Activated CD4-positive, alpha-beta T cell treated with anti-CD3 and anti-CD28 coated beads, Interleukin-2, amount 50 U/mL, for 1 hour (primary cell): ENCODE measurements at places on chromosomes 2 and 18.

DNA sequence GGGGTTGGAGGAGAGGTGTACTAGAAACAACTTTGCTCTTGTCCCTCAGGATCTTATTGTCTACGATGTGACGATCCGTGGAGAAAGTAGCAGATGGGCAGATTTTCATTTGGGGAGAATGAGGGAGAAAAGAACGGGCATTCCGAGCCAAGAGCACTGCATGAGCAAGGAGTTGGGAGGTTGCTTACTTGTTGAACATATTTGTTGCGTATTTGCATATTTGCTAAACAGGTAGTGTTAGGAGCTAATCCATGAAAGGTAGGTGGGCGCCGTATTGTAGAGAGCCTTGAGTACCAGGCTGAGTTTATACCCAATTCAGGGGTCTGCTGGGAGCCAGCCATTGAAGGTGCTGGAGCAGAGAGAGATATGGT lies 490 bp downstream of the BCS1L start:
- DNase-seq: no peak

DNA sequence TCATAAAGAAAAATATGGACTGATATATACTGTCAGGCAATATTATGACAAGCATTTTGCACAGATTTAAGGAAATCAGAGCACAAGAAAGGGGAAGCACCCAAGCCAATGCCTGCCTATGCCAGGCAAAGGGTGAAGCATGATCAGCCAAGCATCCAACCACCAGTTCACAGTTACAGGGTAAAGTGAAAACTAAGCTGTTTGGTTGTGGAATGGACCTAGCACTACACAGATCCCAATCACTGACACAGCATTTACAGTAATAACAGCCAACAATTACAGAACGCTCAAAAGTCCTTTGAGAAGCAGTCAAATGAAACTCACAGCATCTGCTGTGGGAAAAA lies 90.3 kb downstream of the SP3 start:
- no peak for DNase-seq

- no peak for DNase-seq
Observed at GRCh38 chr18:63197246-63197869, 122.2 kb downstream of the BCL2 start.

DNA sequence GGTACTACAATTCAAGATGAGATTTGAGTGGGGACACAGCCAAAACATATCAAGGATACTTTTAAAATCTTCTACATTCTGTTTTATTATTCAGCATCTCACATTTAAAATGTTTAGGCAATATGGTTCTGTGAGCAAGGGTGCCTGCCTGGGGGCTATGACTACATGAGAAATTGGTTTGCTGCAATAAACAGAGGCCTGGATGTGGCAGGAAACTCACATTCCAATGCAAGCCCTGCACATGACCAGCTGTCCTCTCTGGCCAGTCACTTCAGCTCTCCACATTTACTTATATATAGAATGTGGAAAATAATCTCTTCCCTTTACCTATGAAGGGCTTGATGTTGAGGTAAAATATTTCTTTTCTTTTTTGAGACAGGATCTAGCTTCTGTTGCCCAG lies 193.4 kb downstream of the LRRTM1 start:
- no peak for DNase-seq

GRCh38 chr2:173299764-173300163 lies 54.9 kb upstream of the CDCA7 start:
- DNase-seq: no peak

DNA sequence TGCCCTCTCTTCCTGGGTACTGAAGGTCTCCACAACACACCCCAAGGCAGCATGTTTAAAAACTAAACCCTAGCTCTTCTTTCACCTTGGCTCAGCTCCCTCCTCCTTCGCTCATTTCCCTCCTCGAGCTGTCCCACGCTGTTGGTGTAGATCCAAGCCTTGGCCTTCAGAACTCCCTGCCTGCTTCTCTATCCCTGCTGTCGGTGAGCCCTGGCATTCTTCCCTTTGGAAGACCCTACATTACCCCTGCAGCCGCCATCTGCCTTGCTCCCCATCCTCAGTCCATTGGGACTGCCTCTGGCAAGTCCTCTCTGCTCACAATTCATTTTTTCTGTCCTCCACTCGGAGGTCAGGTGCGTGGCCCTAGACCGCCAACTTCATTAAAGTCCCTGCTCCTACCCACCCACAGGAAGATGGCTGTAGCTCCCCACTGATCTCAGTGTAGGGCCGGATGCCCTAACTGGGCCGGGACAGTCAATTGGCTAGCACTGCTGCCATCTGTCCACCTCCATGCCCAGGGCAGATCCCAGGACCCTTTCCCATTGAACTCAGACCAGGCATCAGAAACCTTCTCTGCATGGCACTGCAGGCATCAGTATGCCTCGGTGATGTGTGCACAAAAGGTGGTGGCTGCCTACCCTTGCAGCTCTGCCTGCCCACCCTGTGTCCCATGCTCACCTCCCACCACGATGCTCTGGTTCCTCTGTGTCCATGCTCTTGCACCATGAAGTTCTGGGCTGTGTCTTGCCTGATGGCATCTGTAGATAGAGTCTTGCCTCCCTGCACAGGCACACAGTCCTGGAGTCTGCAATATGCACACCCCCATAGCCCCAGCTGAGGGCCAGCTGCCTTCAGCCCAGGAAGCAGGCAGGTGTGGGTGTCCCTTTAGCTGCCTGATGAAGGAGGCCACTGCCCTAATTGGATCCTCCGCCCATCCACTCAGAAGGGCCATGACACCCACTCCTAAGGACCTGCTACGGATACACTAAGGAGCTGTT lies 5.7 kb downstream of the AMER3 start:
- DNase-seq: no peak

- DNase-seq: no peak
Observed at GRCh38 chr2:94995553-94996304, 29.8 kb upstream of the MAL start.

DNA sequence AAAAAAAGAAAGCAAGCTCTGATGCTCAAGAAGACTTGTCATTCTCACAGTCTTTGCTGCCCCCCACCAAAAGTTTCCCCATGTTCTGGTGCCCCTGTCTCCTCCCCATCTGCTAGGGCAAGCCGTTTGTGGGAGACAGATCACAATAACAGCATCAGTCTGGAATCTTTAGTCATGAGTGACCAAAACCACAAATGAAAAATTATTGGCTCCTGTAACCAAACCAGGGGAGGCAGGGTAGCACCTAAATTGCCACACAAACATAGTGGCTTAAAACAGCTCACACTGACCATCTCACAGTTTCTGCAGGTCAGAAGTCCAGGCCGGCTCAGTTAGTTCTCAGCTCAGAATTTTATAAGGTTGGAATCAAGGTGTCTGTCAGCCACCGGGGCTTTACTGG lies 9.1 kb upstream of the B3GNT7 start:
- no peak for DNase-seq

- DNase-seq: no peak
Observed at GRCh38 chr2:80059447-80059846, 245.1 kb downstream of the LRRTM1 start.

- DNase-seq: no peak
Observed at GRCh38 chr2:126766969-126767296, 111.0 kb downstream of the GYPC start.

- no peak for DNase-seq
Observed at GRCh38 chr2:151927501-151928221, 99.4 kb upstream of the ARL5A start.

GRCh38 chr2:33354981-33355380 lies 121.5 kb upstream of the RASGRP3 start:
- no peak for DNase-seq

GRCh38 chr18:35514283-35514682 lies 16.5 kb upstream of the INO80C start:
- DNase-seq: no peak

DNA sequence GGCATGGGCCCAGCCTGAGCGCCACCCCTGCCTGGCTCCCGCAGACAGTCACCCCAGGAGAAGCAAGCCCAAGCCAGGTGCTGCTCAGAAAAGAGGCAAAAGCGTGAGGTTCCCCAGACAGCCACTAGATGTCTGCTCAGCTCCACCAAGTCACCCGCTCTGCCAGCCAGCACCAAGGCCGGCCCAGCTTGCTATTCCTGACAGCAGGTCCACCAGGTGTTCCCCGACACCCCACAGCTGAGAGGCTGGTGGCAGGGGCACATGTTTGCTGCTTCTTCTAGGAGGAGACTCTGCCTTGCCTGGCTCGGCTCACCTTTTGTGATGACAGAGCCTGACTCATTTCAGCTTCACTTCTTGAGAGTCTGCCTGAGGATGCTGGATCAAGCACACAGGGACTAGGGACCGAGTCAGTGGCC lies 206.7 kb downstream of the MGAT5 start:
- peak; percentile 43 for DNase-seq

GRCh38 chr2:31058096-31059035 lies 79.9 kb downstream of the GALNT14 start:
- DNase-seq: no peak

DNA sequence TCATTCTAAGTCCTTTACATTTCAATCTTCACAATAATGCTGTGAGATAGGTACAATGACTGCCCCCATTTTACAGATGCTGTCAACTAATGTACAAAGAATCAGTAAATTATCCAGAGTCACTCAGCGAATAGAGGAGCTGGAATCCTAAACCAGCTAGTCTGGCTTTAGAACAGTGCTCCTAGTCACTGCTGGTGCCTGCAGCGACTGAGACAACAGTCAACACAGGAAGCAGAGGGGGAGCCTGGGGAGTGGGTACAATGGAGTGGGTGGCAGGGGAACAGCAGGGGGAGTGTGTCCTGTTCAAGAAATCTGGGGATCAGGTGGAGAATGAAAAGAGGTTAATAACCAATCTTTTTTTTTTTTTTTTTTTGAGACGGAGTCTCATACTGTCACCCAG lies 37.3 kb downstream of the CCDC93 start:
- DNase-seq: no peak

- no peak for DNase-seq
Observed at GRCh38 chr2:85761-86160, 39.5 kb upstream of the FAM110C start.

- no peak for DNase-seq
Observed at GRCh38 chr2:12046641-12047040, 300.2 kb downstream of the LPIN1 start.

- DNase-seq: no peak
Observed at GRCh38 chr18:23032030-23032582, 99.0 kb downstream of the RBBP8 start.

DNA sequence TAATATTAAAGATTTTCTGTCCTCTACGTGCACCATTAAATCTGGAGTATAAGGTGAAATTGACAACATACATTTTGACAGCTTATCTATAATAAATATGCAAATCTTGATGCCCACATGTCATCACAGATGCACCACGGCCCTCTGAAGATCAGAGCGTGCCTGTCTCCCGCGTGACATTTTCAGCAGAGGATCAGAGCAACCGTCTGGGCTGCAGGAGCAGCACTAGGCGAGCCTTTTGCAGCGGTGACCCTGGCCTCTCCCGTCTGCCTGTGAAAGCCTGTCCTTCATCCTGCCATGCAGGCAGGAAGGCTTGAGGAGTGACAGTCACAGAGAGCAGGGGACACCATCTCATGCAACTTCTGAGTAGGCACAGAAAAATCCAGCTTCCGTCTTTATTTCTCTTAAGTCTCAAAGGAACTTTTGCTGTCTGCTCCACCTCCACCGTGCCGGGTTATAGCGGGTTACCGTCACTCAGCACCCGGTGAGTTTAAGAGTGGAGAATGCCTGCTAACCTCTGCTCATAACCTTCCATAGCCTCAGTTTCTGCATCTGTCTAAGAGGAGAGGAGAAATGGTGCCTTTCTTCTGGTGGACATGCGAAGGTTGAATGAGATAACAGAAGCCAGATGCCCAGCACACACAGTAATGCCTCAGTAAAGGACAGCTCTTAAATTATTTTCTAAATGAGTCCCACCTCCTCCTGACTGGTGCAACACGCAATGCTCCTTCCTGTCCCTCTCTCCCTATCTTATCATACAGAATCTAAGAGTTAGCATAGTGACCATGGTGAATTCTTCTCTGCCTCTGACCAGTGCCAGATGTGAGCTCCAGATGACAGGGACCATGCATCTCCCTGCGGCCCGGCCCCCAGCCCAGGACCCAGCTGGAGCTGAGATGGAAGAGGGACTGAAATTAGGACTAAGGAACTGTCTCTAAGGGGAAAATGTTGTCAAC lies 43.8 kb downstream of the CELF4 start:
- no peak for DNase-seq

GRCh38 chr18:6280211-6280743 lies 134.4 kb downstream of the L3MBTL4 start:
- no peak for DNase-seq

DNA sequence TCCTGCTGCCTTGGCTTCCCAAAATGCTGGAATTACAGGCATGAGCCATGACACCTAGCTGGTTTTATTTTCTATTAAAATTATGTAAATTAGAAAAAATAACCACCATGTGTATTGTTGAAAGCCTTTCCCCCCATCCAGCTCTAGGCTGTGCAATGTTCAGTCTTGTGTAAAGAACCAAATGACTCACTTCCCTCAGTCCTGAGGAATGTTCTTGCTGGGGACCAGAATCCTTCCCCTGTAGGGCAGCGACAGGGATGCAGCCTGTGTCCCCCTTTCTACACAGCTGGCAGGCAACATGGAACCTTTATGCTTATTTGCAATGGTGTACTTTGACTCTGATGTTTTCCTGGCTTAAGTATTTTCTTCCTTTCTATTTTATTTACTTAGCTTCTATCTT lies 29.4 kb downstream of the AOX1 start:
- no peak for DNase-seq

DNA sequence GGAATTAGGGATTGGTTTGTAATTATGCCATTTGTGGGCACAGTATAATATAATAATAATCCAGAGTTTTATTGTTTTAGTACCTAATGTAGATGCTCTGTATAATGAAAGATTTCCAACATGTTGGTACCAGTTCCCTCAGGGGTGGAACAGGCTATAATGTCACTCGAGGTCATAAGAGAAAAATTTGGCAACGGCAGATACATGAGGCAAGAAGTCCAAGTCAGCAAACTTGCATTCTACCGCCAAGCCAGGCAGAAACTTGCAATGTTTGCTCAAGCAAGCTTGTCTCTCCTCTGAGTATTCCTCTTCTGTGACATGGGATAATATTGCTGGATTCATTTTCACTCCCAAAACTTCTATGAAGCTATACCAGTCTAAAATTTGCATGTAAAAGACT lies 520.0 kb upstream of the SALL3 start:
- DNase-seq: no peak

- no peak for DNase-seq
Observed at GRCh38 chr18:2979129-2979528, 33.8 kb downstream of the LPIN2 start.

DNA sequence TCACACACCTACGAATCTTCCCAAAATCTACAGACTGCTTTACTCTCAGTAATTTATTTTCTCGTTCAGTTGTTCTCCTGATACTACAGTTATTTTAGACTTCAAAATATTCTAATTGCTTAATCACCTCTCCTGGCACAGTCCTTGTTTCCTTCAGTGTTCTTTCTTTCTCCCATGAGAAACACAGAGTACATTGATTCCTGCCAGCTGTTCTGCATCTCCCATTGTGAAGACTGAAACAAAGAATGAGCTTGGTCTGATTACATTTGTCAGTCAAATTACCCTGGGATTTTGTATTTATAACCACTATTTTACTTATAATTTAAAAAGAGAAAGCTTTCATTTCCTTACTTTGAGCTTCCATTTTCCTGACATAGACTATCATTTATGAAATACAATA lies 63.9 kb upstream of the TANK start:
- DNase-seq: no peak
